ENCODE measurements at places on chromosomes 6 and 20.
A peak's percentile ranks its signal among the peaks of the same experiment; 100 is the strongest.

- DNase-seq, result peak; percentile 94
These were observed 8.2 kb upstream of the MTHFD1L start for GRCh38 chr6:150857062-150857944.

GRCh38 chr20:19185083-19185482 lies 27.4 kb upstream of the SLC24A3 start:
- no peak for DNase-seq

DNA sequence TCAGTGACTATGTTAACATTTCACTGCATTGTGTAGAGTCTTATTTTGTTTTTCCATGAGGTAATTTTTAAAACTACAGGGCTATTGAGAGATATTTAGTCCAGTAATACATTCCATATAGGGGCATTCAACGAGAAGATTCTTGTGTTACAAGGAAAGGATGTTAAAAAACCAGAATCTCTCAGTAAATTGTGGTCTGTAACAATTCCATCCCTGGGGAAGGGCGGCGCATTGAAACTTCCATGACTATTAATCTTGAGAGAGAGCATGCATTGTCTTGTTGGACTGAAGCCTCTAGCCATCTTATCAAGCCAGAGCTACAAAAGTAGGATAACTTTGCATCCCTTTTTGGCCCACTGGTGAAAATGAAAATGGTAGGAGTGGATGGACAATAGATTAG lies 119.7 kb downstream of the BCKDHB start:
- no peak for DNase-seq

GRCh38 chr6:150118627-150119026 lies 24.2 kb upstream of the PPP1R14C start:
- DNase-seq, result no peak

DNA sequence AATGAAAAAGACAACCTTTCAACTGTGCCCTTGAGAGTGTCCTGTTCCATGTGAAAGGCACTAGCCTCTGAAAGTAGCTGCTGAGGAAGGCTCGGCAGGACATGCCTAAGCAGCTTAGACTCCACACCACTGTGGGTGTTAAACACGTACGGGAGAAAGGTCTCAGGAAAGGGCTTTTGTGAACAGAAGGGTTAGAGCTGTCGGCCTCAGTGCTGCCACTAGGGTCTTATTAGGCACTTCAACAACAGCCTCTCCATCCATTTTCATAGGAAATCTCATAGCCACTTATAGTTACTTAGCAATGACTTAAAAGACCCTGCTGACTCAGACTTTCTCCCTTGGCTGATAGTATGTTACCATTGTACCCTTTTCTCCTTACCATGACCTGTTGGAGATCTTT lies 662.8 kb downstream of the TBC1D32 start:
- DNase-seq, result no peak

GRCh38 chr6:117505311-117505710 lies 22.8 kb downstream of the DCBLD1 start:
- peak; percentile 36 for DNase-seq

- no peak for DNase-seq
These were observed 684 bp downstream of the ZNFX1 start for GRCh38 chr20:49276961-49277785.

DNA sequence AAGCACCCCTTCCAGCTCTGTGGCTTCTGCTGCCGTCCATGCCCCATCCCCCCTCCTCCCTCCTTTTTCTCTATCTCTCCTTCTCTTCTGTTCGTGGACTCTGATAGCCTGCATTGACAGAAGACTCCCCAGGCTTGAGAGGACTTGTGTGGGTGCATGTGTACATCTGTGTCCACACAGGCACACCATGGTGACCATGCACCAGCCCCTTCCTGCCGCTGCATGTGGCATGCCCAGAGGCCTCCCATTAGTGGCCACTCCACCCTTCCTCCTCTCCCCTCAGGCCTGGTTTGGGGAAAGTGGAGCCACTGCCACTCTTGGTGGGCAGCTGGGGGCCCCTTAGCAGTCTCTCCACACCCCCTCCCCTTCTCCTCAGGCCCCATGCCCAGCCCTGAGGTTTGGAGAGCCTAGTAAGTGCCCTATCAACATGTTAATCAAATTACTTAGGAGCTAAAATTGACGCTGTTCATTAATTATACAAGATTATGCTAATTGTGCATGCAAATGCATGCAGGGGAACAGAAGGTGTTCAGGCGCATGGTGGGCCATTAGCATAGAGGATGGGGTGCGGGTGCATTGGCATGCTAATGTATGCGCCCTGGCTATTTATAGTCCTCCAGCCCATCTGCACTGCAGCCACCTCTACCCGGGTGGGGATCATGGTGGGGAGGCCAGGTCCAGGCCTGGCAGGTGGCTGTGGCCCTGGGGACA lies 45.9 kb downstream of the EBF4 start:
- DNase-seq, result no peak

DNA sequence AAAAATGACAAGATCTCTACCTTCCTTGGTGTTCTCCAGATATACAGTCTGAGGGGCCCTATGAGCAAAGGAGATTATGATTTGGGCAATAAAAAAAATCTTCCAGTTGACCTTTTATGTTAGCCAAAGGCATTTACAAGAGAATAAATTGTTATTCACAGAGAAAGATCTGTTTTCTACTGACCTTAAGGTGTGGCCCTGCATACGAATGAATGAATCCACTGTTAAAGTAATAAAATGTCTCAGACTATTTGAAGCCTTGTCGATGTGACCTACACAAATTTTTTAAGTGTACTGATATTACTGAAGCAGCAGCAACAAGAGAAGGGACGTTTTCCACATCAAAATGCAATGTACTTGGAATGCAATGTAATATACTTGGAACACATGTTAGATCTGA lies 95.9 kb upstream of the SSTR4 start:
- no peak for DNase-seq

GRCh38 chr6:118012944-118013343 lies 105.9 kb downstream of the SLC35F1 start:
- no peak for DNase-seq

DNA sequence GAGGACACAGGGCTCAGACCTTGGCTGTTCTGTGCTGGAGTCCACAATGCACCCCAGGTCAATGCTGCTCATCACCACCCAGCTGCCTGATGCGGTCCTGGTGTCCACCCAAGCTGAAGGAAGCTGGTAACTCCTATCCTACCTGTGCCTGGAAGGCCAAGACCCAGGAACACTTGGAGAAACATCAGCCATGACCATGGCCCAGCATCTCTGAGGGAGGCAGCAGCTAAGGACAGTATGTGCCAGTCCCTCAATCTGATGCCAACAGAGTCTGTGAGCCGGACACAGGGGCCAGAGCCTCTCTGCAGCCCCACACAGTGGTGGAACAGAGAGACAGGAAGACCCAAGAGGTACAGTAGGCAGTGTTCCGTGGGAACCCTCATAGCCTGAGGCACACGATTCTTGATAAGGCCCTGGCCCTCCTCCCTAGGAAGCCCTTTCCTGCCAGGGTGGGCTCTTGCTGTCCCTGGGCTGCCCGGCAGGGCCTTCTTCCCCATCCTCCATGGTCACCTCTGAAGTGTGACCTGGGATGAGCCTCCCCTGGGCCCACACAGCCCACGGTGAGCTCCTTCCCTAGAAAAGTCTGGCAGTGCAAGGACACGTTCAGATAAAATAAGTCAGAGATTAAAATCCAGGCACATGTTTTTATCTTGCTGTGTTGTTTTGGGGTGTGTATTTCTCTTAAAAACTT lies 170.7 kb downstream of the THBS2 start:
- no peak for DNase-seq

- DNase-seq, result peak; percentile 43
These were observed 55.1 kb downstream of the ARID1B start for GRCh38 chr6:156832231-156832647.

GRCh38 chr20:45138561-45139300 lies 14.5 kb upstream of the WFDC12 start:
- DNase-seq, result peak; percentile 5

- no peak for DNase-seq
These were observed 20.0 kb downstream of the TAF4 start for GRCh38 chr20:62045529-62046285.

DNA sequence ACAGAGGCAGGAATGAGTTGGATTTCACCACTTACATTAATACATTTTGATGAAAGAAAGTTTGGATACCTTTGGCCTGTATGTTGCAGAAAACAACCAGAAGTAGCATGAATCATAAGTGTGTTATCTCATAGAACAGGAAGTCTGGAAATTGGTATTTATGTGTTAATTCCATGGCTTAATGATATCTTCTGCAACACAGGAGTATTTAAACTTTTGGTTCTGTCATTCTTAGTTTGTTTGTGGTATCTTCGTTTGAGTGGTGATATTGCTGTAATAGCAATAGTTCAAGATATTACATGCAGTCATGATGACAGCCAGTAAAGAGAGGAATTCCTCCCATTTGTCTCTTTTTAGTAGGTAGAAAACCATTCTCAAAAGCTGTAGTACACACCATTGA lies 177.3 kb downstream of the CDKAL1 start:
- DNase-seq, result no peak

- no peak for DNase-seq
These were observed 25.9 kb downstream of the FOXQ1 start for GRCh38 chr6:1337791-1338190.

- no peak for DNase-seq
These were observed 31.7 kb downstream of the C6orf52 start for GRCh38 chr6:10662742-10663141.

GRCh38 chr6:130473886-130474285 lies 108.1 kb downstream of the TMEM200A start:
- DNase-seq, result peak; percentile 67

GRCh38 chr20:49894073-49894470 lies 21.3 kb downstream of the SPATA2 start:
- no peak for DNase-seq

DNA sequence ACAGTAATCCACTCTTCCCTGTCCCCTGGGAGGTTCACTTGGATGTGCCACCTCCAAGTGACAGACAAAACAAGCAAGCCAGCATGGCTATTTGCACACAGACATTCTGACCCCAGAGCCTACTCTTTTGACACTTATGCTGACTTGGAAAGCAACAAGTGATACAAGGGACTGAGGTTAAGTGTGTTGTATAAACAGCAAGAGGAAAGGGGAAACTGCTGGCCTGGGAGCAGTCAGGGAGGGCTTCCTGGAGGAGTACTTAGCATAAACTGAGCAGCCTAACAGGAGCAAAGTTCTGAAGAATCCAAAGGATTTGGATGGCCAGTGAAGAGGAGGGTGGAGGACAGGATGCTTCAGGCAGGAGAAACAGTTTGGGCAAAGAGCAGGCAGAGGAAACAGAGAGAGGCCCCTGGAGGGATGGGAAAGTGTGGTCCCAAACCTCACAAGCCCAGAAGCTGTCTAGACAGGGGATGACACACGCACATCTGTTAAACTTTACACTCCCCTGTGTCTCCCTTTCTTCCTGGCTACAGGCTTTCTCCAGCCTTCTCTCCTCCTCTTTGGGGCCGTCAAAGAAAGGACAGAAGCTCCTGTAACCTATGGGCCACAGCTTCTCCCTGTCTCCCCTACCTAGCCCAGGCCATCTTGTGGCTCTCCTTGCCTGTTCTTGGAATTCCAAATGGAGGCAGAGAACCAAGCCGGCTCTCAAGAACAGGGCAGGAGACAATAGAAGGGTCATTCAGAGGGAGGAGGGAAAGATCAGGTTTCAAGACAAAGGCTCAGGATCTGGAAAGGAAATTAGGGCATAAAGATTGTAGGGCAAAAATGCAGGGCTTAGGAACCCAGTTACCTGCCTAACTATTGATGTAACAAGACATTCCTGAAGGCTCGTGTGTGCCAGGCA lies 19.3 kb downstream of the SULF2 start:
- no peak for DNase-seq

GRCh38 chr6:30357678-30358540 lies 13.0 kb downstream of the RPP21 start:
- DNase-seq, result peak; percentile 66

- DNase-seq, result no peak
These were observed 545.2 kb upstream of the MAN1A1 start for GRCh38 chr6:119894811-119895210.

- DNase-seq, result no peak
These were observed 69.3 kb upstream of the SRSF6 start for GRCh38 chr20:43388268-43389002.

DNA sequence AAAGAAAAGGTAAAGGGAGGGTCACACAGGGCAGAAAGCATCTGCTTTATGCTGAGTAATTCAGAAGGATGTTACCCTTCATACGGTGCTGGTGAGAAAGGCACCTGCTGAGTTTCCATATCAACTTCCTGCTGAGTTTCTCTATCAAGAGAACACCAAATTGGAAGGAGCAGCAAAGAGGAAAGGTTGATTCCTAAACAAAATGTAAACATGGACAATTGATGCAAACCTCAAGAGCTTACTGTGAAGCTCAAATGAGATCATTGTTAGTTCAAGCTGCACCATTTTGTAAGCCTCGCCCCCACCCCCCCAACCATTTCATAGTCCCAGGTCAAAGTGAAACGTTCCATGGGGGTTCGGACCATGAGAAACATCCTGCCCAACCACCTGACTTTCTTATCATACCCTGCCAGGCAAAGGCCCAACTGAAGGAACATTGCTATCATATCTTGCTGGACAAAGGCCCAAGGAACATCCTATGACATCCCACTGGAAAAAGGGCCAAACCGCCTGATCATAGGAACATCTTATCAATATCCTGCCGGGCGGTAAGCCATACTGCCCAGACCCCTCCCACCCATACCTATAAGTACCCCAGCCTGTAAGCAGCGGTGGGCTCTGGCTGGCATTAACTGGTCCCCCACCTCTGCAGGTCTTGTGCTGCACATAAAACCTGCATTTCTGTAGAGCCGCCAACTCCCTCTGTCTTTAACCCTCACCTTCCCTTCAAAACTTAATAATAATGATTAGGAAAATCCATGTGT lies 171.6 kb downstream of the UBE3D start:
- DNase-seq, result no peak

All from LHCN-M2 (cell line).